AG04449 (cell line): ENCODE measurements at places on chromosomes 13 and 19.

GRCh38 chr13:71611292-71611691 lies 255.7 kb downstream of the DACH1 start:
- DNase-seq: no peak

DNA sequence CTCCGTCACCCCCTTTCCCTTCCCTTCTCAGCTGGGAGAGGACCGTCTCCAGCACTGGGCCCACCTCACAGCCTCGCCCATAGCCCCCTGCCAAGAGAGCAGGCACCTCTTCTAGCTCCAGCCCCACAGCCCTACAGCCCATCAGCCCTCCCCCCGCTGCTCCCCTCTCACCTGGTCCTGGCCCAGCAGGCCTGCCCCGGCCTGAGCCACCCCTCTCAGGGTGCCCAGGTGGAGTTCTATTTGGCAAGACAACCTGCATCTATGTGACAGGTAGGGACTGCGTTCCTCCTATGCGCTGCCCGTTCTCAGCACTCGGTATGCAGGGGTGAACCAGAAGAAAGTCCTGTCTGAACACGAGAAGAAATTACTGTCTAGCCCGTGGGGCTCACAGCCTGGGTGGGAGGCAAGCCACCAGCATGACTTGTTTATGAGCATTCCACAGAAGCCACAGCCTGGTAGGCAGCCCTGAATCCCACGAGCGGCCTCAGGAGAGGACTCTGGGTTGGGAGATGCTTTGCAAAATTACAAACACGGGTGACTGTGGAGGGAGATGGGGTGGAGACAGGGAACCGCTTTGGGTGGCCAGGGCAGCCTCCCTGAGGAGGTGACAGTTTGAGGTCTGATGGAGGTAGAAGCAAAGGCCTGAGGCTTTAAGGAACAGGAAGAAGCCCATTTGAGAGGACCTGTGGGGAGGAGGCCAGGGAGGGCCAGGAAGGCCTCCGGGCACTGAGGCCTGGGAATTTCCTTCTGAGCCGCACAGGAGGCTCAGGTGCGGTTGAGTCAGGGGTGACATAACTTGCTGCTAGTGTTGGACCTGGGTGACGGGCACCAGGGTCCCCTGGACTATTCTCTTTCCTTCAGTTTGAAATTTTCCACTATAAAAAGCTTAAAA lies 1.2 kb upstream of the PLEKHF1 start:
- no peak for DNase-seq

DNA sequence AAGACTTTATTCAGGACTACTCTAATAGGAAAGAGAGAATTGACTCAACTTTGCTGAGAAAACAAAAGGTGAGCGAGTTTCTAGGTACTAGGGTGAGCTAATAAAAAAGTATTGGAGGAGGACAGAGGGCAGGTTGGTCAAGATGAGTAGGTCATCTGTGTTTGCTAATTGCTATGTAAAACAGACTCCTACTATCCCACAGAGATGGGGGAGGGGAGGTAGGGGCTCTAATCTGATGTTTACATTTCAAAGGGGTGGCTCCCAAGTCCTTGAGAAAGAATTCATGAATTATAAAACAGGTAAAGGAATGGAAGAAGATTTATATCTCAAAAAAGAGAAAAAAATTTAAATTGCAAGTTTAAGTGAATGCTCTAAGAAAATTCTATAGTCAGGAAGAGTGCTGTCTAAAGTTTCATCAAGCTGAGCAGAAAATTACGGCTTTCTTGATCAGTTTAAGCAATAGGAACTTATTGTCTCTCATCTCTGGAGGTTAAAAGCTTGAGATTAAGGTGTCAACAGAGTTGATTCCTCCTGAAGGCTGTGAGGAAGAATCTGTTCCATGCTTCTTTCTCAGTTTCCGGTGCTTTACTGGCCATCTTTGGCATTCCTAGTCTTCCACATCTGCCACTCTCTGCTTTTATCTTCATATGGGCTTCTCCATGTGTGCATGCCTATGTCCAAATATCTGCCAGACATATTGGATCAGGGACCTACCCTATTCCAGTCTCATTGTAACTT lies 790.3 kb downstream of the SLITRK5 start:
- no peak for DNase-seq

DNA sequence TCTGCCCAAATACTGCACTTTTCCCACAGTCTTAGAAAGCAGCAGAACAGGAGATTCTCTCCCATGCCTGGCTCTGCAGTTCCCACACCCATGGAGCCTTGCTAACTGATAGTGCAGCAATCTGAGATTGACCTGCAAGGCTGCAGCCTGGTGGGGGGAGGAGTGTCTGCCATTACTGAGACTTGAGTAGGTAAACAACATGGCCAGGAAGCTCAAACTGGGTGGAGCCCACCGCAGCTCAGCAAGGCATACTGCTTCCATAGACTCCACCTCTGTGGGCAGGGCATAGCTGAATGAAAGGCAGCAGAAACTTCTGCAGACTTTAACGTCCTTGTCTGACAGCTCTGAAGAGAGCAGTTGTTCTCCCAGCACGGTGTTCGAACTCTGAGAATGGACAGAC lies 358.5 kb upstream of the PCDH9 start:
- DNase-seq: no peak

- no peak for DNase-seq
These were observed 79.5 kb downstream of the KLF5 start for GRCh38 chr13:73138276-73138637.

DNA sequence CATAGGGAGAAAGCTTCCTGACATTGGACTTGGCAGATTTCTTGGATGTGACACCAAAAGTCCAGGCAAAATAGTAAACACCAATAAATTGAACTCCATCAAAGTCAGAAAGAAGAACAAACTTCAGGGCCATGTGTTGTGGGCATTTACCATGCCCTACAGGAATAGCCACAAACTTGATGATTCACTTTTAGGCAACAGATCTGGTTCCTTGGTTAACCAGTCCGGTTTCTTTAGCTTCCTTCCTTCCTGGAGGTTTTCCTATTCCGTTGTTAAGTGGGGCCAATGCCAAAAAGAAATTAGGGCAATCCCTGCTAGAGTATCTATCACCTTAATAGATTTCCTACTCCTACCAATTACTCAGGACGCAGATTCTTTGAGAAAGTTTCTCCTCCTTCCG lies 25.2 kb downstream of the IGFL1 start:
- no peak for DNase-seq

GRCh38 chr13:44415815-44416214 lies 42.2 kb downstream of the SERP2 start:
- no peak for DNase-seq

DNA sequence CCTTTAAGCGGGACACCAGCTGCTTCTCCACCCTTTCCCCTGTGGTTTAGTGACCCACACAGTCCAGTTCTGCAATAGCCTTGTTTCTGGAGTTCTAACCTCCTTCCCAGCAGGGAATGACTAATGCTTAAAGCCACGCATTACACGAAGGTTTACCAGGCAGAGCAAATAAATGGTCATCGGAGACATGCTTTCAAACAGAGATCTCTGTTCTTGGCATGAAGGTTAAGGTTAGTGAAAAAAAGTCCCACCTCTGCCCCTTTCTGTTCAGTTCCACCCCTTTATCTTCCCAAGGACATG lies 25.3 kb upstream of the MEDAG start:
- peak; percentile 82 for DNase-seq

- no peak for DNase-seq
These were observed 1361.9 kb downstream of the UQCRFS1 start for GRCh38 chr19:27851002-27851481.

- DNase-seq: no peak
These were observed 1649.7 kb upstream of the SPRY2 start for GRCh38 chr13:81990652-81991051.

GRCh38 chr19:28039677-28040381 lies 1173.1 kb downstream of the UQCRFS1 start:
- no peak for DNase-seq

GRCh38 chr13:38348861-38349389 lies 726 bp upstream of the UFM1 start:
- no peak for DNase-seq

GRCh38 chr13:49464621-49465325 lies 20.7 kb downstream of the SETDB2 start:
- no peak for DNase-seq

GRCh38 chr13:56352361-56352760 lies 788.4 kb upstream of the PRR20A start:
- DNase-seq: no peak

- DNase-seq: no peak
These were observed 11.1 kb upstream of the ARRDC2 start for GRCh38 chr19:17996826-17997316.

DNA sequence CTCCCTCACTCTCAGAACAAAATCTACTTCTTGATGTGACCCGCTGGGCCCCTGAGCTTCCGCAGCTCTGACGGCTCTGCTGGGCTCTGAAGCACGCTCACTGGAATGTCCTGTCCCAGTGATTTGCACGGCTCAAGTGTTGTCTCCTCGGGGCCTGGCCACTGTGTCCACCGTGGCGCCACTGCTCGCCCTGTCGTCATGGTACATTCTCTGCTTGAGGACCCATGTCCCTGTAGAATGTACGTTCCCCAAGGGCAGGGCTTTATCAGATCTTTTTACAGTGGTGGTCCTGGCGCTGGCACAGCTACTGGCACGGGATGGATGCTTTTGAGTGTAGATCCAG lies 12.1 kb downstream of the KLHL26 start:
- no peak for DNase-seq

- DNase-seq: peak; percentile 19
These were observed at the start of gene NR2C2AP for GRCh38 chr19:19203012-19203856. TSS of gene NR2C2AP (minus strand) at chr19:19203414. CDS start at chr19:19203060, 354 bp downstream.

DNA sequence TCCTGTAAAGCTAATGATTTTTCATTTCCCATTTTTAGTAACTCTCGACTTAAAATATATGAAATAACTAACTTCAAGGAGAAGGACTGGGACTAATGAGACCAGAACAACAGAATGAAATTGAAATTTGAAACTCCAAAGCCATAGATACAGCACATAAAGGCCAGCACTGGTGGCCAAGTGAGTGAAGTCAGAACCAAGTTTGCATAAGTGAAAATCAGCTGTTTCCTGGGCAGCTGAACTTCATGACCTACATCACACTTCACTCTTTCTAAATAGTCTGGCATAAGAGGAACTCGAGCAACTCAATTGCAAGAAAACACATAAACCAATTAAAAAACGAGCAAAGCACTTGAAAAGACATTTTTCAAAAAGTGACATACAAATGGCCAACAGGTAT lies 84.5 kb downstream of the DCLK1 start:
- DNase-seq: no peak

GRCh38 chr13:112443191-112443994 lies 67.2 kb downstream of the SPACA7 start:
- DNase-seq: no peak

GRCh38 chr13:44739120-44739519 lies 163.0 kb upstream of the TSC22D1 start:
- DNase-seq: no peak

DNA sequence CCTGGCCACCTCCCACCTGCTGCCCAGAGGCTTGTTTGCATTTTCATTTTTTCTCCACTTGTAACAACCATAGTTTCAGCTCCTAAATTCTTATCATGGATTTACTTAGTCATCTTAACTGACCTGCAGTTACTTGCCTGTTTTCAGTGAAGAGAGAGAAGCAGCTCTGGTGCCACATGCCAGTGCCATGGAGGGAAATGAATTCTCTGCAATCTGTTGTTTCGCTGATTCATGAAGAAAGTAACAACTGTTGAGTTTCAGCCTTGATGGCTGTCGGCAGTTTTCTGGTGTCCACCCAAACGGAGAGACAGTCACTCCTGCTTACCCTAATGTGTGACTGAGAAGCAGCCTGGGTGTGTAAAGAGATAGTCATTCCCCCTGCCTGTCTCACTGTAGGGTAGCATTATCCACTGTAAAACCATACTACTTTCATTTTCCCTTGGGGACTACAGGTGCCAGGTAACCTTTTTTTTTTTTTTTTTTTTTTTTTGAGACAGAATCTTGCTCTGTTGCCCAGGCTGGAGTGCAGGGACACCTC lies 116.1 kb downstream of the DNAJC3 start:
- no peak for DNase-seq

DNA sequence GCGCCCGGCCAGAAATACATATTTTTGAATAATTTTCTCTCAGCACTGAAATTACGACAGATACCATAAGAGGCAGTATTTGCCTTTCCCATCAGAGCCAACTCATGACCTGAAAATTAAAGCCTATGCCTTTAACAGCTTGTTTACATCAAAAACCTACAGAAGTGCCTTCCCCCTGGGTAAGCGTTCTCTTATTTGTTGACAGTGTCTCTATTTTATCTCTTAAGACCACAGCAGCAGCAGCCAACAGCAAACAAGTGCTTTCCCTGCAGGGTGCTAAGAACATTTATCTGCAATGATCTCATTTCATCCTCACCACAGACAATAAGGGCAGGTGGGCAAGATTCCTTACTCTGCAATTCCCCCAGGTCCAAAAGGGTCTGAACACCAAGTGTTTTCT lies 6.0 kb downstream of the AKAP8L start:
- DNase-seq: no peak

DNA sequence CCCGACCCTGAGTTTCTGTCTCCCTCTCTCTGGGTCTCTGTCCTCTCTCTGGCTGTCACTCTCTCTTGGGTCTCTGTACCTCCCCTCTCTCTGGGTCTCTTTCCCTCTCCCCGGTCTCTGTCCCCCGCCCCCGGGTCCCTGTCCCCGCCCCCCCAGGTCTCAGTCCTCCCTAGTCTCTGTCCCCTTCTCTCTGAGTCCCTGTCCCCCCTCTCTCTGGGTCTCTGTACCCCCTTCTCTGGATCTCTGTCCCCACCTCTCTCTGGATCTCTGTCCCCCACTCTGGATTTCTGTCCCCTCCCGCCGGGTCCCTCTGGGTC lies 2.3 kb upstream of the FTL start:
- DNase-seq: no peak

DNA sequence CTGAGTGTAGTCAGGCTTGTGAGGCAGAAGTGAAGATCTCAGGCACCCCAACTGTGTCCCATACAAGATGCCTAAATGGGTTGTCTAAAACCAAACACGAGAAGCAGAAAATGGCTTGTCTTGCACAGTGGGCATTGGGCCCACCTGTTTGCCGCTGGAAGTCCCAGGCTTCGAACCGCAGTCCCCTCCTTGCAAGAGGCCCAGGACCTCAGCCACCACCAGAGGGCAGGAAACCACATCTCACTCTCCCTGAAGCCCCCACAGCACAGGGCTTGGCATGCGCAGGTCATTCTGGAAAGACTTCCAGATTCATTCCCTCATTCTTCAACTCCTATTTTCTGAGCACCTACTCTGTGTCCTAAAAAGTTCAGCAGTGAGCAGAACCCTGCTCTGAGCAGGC lies 973.7 kb downstream of the UQCRFS1 start:
- DNase-seq: no peak

GRCh38 chr19:49119411-49120324 lies at the start of gene PPFIA3:
TSS of gene PPFIA3 (plus strand) at chr19:49119544. CDS start at chr19:49127874, 8,330 bp downstream.
- DNase-seq: no peak

DNA sequence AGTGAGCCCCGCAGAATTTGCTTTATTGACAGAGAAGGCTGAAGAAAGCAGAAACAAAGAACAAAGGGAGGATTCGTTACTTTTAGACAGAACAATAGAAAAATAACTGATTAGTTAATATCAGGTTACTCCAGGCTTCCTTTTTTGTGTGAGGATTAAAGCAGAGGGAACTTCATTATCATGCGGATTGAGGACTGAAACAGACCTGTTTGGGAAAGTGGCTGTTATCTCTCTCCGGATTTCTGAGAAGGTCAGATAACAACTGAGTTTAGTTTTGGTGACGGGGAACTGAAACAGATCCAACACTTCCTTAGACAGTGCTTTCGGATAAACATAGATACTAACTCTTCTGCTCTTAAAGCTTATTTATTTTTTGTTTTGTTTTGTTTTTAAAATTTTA lies 246.4 kb upstream of the ZNF507 start:
- no peak for DNase-seq

- DNase-seq: no peak
These were observed 65.3 kb upstream of the RXFP2 start for GRCh38 chr13:31674051-31674450.
